ENCODE measurements at places on chromosomes 4 and X.

GRCh38 chrX:154307202-154307601, 11.6 kb downstream of the TKTL1 start:
- DNase-seq: no peak

- DNase-seq: no peak
Observed at GRCh38 chr4:16691450-16691849, 207.0 kb downstream of the LDB2 start.

- DNase-seq: no peak
Observed at GRCh38 chr4:158821228-158821971, 52.6 kb downstream of the FNIP2 start.

DNA sequence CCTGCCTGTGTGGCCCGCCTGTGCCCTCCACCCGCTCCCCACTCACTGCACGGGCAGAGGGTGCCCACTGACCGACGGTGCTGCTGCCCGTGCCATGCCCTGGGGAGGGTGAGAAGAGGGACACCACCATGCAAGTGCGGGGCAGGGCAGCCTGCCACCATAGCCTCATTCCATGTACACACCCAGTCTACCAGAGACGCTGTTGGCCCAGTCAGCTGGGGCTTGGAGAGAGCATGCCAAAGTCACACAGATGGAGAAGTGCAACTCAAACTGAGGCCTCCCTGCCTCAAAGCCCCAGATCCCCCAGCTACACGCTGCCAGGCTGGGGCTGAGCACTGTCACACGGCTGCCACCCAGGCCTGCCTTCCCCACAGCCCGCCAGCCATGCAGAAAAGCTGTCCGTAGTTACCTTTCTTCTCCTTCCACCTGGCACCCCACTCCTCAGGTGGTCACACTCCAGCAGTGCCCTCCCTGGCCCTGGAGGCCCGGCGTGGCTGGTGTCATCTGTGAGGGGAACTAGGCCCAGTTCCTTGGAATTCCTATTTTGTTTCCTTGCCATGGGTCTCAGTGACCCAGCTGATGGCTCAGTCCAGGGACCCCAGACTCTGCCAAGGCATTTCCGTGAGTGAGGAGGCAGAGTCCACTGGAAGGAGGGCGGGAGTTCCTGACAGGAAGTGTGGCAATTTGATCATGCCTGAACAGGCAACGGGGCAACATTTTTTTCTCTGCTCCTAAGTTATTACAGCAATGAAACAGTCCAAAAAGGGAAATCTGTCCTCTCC, at the start of gene SLC2A9:
Gene SLC2A9 (minus strand): TSS at position 627 of the 782 bp plus-strand sequence. CDS start 68 bp downstream, at position 559.
- DNase-seq: no peak
